ENCODE measurements at places on chromosomes 5 and 9.
A peak's percentile ranks its signal among the peaks of the same experiment; 100 is the strongest.

DNA sequence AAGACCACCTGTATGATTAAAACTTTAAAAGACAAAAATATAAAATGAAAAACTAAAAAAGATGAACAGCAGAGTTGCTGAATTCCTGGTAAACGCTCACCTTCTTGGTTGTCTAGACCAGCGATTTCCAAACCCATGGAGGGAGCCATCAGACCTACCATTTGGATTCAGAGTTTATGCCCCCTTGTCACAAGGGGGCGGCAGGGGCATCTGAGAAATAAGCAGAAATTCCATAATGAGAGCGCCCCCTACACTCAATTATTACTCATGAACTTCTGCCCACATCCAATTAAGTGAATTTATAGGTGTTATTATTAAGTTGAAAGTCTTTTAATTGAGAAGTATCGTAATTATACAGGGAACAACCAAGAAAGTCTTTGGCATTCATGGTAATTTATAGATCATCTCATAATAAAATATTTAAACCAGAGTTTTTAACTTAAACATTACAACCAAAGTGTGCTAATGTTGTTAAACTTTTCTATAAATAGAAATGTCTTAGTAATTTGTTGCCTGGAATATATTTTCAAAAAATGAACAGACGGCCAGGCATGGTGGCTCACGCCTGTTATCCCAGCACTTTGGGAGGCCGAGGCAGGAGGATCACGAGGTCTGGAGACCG is 35.2 kb upstream of the SPATA31C2 start:
- peak; percentile 75 for DNase-seq

DNA sequence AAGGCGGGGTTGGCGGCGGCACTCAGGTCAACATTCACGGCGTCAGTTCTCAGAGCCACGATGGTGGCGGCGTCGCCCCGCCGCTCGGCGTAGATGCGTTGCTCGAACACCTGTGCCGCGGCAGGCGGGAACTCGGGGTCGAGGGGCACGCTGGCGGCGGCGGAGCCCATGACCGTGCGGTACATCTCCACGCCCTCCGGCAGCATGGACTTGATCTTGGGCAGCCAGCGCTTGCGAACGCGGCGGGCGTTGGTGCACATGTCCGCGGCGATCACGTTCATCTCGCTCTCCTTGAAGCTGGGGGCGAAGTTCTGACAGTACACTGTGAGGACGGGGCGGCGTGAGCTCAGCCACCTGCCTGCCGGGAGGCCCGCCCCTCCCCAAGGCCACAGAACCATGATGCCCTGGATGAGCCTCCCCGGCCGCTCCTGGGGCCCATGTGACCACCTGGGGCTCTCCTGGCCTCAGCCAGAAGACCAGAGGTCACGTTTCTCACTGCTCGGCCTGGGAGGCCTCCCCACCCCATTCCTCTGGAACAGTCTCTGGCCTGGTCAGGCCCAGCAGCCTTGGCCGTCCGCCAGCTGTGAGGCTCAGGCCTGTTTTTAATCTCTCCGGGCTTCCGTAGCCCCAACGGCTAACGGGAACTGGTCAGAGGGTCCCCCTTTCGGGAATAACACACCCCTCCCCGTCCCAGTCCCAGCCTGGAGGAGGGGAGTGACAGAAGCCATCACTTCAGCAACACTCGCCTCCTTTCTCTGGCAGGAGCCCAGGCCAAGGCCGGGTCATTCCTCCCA is 50.7 kb upstream of the UBAC1 start:
- DNase-seq, result no peak

GRCh38 chr5:84290161-84290560 is 94.5 kb downstream of the EDIL3 start:
- no peak for DNase-seq

- no peak for DNase-seq
Observed at GRCh38 chr5:133344266-133344665, 268.1 kb downstream of the FSTL4 start.

GRCh38 chr9:128825923-128826700 is 3.5 kb downstream of the SPOUT1 start:
- DNase-seq, result no peak

- peak; percentile 68 for DNase-seq
Observed at GRCh38 chr5:77893225-77893860, 117.2 kb upstream of the TBCA start.

DNA sequence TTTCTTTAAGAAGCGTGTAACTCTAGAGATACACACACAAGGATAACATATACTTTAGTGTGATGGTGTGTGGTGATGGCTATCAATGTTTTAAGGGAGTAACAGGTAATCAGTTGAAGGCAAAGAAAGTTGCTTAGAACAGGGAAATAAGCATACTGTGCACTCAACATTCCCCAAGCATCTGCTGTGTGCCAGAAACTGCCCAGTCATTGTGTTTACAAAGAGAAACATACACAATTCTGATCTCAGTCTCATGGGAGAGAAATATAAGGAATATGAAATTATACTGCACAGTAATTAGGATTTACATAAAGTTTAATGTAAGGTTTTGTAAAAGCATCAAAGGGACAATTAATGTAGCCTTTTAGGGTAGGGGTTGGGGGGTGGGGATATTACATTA is 224.1 kb upstream of the TYRP1 start:
- DNase-seq, result no peak

DNA sequence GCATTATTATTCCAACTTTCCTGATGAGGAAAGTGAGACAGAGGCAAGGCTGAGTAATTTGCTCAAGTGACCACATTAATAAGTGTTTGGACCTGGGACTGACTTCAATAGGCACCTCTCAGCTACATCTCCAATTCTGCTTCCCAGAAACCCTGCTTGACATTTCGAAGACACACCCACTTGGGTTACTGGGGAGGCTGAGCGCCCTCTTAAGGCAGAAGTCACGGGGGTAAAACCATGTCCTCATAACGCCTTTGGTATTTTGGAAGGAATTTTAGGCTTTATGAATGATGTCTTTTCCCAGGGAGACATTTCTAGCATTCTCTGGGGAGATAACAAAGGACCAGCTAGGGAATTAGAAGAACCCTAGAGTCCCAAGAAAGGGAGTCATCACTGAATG is 53.3 kb downstream of the TRPC7 start:
- no peak for DNase-seq

- no peak for DNase-seq
Observed at GRCh38 chr9:90499761-90500160, 142.9 kb downstream of the DIRAS2 start.

GRCh38 chr9:132099741-132100407 is 20.2 kb upstream of the MED27 start:
- DNase-seq, result no peak

DNA sequence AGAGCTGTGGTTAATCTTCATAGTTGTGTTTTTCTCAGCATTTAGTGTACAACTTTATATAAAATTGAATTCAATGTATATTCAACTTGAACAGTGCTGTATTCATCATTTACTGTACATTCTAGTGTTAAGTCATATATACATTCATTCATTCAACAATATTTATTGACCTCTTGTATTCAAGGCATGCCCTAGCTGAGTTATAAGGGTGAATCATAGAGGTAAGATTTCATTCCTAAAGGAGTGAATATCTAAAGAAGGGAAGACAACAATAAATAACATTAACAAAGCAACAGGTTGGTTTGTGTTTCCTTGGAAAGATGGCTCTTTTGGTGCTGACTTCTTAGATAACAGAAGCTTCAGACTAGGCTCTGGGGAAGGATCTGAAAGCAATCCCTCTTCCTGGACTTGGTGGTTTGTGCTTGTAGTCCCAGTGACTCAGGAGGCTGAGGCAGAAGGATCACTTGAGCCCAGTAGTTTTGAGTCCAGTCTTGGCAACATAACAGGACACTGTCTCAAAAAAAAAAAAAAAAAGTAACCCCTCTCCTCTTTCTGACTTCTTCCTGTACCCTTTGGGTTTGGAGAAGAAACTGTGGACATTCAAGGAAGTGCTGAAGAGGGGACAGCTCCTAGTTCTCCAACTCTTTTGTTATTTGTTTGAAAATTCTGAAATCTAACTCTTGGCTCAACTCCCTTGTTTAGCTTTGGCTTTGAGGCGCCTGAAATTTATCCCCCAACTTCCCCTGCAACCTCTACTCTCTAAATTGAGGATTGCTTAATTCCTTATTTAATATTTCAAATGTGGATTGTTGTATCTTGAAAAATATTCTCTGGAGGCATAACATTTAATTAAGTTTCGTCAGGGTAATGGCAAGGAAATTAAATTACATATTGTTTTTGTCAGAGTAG is 80.2 kb downstream of the OSTF1 start:
- DNase-seq, result no peak

- no peak for DNase-seq
Observed at GRCh38 chr5:59328709-59329296, 564.7 kb downstream of the PDE4D start.

DNA sequence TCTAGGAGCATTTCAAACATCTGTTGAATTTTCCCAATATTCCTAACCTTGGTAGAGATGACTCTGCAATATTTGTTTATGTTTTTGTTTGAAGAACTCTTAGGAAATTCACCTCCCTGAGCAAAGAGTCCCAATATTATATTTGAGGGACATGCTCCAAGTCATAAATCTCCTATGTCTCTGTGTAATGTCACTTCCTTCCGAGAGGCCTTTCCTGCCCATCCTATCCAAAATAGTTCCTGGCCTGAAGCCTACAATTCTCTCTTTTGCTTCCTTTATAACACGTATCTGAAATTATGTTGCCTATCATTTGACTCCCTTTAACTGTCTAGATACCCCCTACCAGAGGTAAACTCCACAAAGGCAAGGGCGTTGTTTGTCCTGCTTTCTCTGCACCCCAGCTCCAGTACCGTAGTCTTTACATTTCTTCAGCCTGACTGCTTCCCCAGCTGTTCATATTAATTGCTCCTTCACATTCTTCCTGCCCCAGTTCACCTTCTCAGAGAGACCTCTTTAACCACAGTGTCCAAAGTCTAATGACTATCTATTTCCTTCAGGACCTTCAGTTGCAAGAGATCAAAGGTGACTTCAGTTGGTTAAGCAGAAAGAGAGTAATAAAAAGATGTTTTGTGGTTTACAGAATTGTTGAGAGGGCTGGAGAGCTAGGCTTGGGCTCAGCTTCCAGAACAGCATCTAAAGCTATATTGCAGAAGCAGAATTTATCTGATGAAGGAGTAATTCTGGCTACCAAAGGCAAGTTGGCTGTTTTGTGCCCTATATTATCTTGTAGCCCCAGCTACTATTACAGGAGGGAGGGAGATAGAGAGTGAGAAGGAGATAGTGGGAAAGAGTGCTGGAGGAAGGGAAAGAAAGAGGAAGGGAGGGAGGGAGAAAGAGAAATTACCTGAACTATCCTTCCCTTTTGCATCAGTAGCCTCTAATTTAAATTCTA is 109.3 kb upstream of the TMEM161B start:
- DNase-seq, result no peak

- DNase-seq, result no peak
Observed at GRCh38 chr5:150612405-150612804, 28.1 kb upstream of the SYNPO start.

GRCh38 chr9:82354279-82354659 is 365.7 kb downstream of the SPATA31D1 start:
- no peak for DNase-seq

- no peak for DNase-seq
Observed at GRCh38 chr5:79076819-79077218, 7.3 kb downstream of the BHMT2 start.

DNA sequence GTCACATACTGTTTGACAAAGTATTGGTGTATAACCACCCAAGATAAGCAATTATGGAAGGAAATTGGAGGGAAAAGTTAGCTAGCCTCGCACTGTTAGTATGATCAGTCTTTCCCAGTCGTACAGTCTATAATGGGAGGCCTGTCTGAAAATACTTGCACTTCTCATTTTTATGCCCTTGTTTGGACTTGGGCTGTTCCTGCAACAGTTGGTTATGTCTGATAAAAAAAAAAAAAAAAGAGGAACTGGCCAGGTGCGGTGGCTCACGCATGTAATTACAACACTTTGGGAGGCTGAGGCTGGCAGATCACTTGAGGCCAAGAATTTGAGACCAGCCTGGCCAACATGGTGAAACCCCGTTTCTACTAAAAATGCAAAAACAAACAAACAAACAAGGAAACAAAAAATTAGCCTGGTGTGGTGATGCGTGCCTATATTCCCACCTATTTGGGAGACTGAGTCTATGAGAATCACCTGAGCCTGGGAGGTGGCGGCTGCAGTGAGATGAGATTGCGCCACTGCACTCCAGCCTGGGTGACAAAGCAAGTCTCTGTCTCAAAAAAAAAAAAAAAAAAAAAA is 58.3 kb upstream of the ANKRD33B start:
- peak; percentile 52 for DNase-seq

GRCh38 chr5:175521313-175521833 is 43.0 kb downstream of the SFXN1 start:
- DNase-seq, result no peak
